Fibroblast of skin of left biceps (primary cell): ENCODE measurements at places on chromosomes 5 and 9.

DNA sequence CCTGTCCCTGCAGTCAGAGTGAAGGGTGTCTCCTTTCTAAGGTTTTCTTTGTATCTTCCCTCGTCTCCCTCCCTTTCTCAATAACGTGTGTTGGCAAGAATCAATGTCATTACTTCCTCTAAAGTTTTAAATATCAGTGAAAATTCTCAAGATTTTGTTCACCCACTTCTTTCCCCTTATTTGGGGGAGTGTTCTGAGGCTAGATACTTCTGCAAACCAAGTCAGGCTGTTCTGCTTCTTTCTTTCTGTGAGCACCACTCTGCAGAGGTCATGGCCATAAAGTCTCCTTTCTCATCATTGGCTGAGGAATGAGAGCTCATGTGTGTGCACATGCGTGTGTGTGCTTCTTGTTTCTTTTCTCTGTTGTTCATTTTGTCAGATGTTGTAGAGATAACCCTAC, 26.6 kb upstream of the SPATA31C2 start:
- no peak for DNase-seq

DNA sequence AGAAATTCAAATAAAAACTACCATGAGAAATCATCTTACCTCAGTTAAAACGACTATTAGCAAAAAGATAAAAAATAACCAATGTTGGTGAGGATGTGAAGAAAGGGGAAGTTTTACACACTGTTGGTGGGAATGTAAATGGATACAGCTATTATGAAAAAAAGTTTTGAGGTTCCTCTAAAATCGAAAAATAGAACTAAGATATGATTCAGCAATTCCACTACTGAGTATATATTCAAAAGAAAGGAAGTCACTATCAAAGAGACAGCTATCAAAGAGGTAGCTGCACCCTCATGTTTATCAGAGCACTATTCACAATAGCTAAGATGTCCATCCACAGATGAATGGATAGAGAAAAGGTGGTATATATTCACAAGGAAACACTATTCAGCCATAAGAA, 1888.4 kb downstream of the MAT2B start:
- no peak for DNase-seq

- DNase-seq: no peak
These were observed 65.3 kb downstream of the GADD45G start for GRCh38 chr9:89670114-89670513.

DNA sequence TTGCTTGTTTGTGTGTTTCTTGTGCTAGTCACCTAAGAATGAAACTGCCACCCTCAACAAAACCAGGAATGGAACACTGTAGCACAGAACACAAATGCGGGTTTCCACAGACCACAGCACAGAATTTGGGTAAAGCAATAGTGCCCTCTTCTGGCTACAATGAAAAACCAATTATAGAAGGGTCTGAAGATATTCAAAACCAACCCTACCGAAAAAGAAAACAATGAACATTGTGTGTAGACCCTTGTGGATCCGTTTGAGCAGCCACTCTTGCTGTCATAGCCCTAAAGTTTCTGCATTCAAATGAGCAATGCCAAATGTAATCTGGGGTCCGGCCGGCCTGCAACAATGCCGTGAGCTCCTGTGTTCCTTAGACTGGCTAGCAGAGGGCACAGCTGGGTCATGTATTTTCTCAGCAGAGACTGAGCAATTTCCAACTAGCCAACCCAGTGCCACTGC, 8.3 kb upstream of the ENC1 start:
- DNase-seq: no peak

GRCh38 chr5:178588769-178589168, 1.4 kb downstream of the COL23A1 start:
- no peak for DNase-seq

GRCh38 chr5:78404682-78405293, 44.4 kb downstream of the SCAMP1 start:
- DNase-seq: no peak

GRCh38 chr9:16530669-16531642, 339.5 kb downstream of the BNC2 start:
- DNase-seq: no peak

- DNase-seq: no peak
These were observed 21.8 kb downstream of the RGMB start for GRCh38 chr5:98795243-98795642.

- DNase-seq: no peak
These were observed 263.9 kb downstream of the SAXO1 start for GRCh38 chr9:18768951-18769622.

GRCh38 chr5:75262271-75262670, 25.6 kb upstream of the ANKRD31 start:
- DNase-seq: no peak

- DNase-seq: peak; percentile 61
These were observed 60.6 kb downstream of the SHB start for GRCh38 chr9:38008168-38009034.

- no peak for DNase-seq
These were observed 118.7 kb upstream of the GAS1 start for GRCh38 chr9:87065981-87066380.

- DNase-seq: no peak
These were observed 382.1 kb downstream of the KDM4C start for GRCh38 chr9:7139886-7140285.

DNA sequence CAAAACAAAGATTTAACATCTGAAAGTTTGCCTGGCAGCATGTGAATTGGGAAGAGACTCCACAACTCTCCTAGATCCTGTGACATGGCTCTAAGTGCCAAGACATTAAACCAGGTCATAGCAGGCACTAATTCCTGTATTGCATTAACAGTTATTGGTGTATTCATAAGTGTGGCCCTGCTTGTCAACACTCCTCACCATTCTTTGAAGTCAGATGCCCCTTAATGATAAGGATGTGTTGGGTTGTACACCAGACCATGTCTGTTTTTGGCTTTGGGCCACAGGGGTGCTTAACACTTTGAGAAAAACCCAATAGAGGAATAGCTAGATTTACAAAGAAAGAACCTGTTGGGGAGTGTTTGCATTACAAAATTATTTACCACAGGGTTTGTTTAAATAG, 43.4 kb upstream of the PDE8B start:
- no peak for DNase-seq

GRCh38 chr9:124810663-124811355, 33.9 kb downstream of the OLFML2A start:
- DNase-seq: peak; percentile 52

GRCh38 chr5:60843386-60843935, 608 bp downstream of the ELOVL7 start:
- no peak for DNase-seq

DNA sequence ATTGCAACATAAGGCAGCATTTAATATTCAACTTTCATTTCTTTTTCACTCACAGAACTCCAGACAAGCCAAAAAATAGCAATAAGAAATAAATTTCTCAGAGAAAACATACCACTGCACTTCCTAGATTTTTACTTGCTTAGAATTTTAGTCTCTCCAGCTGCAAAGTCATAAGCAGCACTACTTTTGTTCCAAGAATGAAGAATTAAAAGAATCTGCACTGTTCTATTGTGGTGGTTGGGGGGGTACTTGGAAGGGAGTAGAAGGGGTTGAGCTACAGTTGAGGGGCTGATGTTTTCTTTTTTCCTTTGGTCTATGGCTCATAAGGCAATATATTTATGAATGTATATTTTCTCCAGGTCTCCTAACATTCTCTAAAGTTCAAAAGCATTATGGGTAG, 144.5 kb downstream of the KIAA0825 start:
- no peak for DNase-seq

DNA sequence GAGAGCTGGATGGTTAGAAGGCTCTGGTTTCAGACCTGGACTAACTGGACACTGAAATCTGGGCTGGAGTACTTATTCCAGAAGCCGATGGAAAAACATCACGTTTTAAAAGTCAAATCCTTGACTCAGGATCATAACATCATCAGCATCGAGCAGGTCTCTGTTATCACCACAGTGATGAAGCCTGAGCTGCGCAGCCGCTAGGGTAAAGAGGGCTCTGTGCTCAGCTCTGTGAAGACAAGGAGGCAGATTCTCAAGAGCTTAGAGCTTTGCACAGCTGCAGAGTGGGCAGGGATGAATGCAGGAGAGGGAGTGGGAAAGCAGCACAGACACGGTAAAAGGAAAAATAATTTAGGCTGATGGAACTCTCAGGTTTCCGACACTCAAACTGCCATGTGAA, 208.8 kb upstream of the TAS2R1 start:
- no peak for DNase-seq

DNA sequence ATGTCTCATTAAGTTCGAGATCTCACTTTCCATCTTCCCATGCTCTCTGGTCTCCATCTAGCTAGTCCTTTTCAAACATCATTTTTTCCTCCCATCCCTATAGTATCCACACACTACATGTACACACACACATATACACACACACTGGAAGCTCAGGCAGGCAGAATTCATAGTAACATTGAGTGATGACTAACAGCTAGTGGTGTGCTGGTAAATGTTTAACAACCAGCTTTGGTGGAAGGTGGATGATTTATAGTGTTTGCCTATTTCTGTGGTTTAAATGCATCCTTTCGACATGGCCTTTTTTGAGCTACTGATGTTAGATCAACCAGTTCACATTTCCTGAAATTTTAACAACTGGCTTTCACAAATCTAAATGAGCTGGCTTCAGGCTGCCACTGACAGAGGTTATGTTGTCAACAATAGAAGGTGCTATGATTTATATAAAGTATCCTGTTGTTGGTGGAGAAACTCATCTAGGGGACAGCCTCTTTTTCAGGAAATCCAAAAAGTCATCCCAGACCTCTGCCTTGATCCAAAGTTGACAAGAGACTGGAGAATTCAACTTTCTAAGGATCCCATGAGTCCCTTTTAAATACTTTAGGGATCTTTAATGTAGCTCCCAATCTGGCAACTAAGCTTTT, 117.8 kb downstream of the CCDC192 start:
- DNase-seq: peak; percentile 75

- DNase-seq: no peak
These were observed 60.4 kb upstream of the CTSL start for GRCh38 chr9:87665505-87665904.

DNA sequence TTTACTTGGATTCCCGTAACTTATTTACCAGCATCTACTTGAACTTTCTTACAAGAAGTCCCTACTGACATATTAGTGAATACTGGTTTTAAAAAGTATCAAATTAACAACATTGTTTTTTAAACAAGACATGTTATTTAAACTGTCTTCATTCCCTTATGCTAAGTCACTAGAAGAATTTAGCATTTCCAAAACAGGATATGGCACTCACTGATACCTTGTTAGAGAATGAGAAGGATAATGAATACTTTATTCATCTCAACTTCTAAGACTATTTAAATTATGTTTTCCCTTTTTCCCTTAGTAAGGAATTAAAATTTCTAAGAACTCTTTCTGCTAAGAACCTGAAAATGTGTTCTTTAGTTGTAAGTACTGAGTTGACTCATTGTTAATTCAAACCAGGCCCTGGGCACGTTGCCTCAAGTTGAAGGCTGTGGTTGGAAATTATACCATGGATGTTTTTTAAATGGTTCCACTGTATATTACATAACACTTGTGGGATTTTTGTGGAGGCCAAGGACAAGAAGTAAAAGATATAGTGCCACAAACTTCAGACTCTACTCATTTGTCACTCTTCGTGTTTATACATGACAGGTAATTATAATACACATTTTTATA, 219.0 kb upstream of the EDIL3 start:
- DNase-seq: peak; percentile 94

GRCh38 chr9:108269371-108269770, 586.4 kb downstream of the ACTL7B start:
- DNase-seq: no peak

GRCh38 chr5:108762660-108763059, 15.0 kb downstream of the FER start:
- no peak for DNase-seq

DNA sequence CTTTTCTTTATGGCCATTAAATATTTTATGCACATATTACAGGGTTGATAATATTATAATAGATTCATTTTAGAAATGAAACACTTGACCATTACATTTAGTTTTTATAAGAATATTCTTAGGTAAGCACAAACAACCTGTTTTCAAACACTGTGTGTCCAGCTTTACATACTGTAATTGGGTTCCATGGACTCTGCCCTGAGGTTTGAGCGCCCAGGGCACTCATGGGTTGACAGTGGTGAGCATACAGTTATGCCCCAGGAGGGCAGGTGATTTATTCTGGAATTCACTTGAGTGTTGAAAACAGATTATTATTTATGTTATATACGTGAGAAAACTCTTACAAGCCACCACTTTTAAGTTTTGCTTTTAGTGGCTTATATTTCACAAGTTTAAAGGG, 33.7 kb downstream of the TRIO start:
- DNase-seq: no peak

- no peak for DNase-seq
These were observed 91.0 kb upstream of the COL5A1 start for GRCh38 chr9:134550584-134550983.

GRCh38 chr9:91907484-91908292, 42.3 kb downstream of the ROR2 start:
- DNase-seq: no peak

DNA sequence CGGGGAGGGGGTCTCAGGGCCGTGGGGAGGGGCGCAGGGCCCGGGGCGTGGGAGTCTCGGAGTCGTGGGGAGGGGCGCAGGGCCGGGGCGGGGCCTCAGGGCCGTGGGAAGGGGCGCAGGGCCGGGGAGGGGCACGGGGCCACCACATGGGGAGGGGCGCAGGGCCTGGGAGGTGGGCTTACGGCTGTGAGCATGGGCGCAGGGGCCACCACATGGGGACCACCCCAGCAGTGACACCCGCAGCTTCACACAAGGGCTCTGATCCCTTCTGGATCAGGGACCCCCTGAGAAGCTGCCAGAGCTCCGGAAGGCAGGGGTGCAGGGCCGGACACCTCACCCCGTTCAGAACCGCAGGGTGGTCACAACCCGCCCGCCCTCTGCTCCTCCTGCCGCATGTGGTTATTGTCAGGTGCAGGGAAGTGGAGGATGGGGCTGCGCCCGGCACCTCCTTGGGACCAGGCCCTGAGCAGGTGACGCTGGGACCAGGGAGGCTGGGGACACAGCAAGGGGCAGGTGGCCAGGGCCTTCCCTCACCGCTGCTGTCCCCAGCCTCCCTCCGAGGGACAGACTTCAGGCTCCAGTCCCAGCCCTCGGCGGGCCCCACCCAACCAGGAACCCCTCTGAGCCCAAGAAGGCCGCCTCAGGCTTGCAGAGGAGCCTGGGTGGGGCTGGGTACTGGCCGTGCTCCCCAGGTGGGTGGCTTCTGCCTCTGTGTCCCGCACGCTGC, 53.7 kb downstream of the EXD3 start:
- DNase-seq: no peak
